CD4-positive, alpha-beta memory T cell (primary cell): ENCODE measurements at places on chromosomes 3 and 15.

DNA sequence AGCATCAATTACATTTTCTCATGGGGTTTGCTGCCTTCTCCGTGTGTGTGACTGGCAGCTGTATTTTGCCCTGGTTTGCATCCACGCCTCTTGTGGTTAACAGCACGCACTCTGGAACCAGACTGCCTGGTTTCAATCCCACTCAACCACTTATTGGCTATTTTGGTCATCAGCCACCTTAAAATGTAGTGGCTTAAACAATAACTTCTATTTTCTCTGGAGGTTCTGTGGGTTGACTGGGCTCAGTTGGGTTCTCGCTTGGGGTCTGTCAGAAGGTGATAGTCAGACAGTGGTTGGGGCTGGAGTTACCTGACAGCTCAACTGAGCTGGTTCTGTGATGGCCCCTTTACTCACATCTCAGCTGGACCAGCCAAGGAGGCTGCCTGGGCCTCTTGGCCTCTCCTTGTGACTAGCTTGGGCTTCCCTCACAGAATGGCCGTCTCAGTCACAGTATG, 36.8 kb downstream of the EHD4 start:
- no peak for DNase-seq

DNA sequence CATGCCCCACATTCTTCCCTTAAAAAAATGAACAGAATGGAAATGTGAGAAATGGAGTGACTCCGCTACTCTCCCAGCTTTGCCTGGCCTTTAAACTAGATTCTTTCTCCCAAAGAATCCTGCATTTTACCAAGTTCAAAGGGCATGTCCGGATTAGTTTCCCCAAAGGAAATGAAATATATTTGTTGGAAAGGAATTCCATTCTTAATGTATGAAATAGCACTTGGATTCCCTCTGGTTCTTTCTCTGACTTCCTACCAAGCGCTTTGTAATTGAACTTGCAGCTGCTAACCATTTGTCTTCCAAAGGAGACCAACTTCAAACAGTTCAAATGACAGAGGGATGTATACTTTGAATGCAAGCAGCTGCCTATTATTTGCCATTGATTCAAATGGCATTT, 18.9 kb downstream of the MAP2K1 start:
- no peak for DNase-seq

DNA sequence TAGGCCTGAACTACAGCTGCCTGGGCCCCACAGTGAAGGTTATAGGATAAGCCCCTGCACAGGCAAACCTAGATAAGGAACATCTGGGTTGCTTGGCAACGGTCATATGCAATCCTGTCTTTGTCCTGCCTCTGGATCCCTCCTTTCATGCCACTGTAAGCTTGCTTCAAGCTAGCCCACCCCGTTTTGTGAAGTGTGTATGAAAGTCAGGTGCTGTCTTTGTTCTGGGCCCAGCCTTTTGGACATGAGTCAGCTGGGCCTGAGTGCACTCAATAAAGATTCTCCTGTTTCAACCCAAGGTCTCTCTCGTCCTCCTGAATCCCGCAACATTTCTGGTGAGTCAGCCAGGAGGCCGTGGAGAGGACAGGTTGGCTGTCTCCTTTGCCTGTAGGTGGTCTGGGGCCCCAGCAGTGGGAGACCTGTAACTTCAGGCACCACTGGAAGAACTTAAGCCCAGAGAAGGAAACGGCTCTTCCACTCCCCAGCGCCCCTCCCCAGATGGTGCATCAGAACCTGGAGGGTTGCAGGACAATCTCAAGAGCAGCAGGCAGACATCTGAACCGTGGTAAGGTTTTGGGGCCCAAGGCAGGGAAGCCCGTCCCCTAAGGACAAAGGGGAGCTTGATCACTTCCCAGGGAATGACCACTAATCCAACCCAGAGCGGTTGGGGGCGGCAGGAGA, 8.3 kb upstream of the SLC9C1 start:
- DNase-seq: no peak

GRCh38 chr3:27976933-27977332, 254.8 kb upstream of the EOMES start:
- no peak for DNase-seq

GRCh38 chr15:61049028-61049427, 180.1 kb downstream of the RORA start:
- no peak for DNase-seq

GRCh38 chr3:161050935-161051334, 54.2 kb downstream of the B3GALNT1 start:
- no peak for DNase-seq

DNA sequence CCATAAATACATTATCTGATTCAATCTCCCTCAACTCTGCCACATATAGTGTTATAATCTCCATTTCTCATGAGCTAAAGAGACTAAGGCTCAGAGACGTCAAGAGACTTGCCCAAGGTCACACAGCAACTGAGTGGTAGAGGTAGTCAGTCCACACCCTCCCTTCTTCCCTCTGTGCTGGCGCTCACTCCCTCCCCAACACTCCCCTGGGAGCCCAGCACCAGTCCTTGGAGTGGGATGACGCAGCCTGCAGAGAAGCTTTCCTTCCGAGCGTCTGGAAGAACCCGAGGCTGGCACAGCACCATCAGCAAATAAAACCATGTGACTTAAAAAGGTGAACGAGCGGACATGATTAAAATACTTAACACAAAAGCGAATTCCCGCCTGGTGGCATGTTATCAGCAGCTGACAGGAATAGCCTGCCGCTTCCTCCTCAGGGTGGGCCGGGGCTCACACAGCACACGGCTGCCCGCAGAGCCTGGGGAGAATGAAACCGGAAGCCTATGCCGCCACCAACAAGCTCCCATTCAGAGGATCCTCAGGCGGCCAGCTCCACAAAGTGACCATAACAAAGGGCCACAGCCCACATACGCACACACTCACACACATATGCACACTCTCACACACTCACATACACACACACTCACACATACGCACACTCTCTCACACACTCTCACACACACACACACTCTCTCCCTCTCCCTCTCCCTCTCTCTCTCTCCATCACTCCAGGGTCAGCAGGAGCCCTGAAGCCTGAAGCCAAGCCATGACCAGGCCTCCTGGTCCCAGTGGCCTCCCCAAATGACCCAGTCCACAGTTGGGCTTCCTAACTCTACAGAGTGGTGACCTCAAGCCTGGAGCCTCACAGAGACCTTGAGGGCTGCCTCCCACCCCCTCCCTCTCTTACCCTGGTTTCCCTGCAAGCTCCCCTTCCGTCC, 120.5 kb downstream of the XXYLT1 start:
- no peak for DNase-seq

- DNase-seq: no peak
Observed at GRCh38 chr3:189948724-189949045, 172.0 kb downstream of the P3H2 start.

DNA sequence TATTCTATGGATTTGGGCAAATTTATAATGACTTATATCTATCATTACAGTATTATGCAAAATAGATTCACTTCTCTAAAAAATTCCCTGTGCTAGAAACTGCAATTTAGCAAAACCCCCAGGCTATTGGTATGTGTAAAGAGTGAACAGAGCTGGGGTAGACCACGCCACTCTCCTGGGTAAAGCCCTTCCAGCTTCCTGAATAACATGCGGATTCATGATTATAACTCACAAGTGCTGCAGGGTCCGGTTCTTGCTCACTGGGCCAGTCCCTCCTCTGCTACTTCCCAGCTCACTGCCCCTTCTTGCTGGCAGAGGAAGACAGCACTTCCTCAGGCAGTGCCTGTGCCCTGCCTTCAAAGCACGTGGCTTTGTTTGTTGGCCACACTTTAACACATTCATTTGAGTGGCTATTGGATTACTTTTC, 4.1 kb downstream of the CD80 start:
- no peak for DNase-seq

DNA sequence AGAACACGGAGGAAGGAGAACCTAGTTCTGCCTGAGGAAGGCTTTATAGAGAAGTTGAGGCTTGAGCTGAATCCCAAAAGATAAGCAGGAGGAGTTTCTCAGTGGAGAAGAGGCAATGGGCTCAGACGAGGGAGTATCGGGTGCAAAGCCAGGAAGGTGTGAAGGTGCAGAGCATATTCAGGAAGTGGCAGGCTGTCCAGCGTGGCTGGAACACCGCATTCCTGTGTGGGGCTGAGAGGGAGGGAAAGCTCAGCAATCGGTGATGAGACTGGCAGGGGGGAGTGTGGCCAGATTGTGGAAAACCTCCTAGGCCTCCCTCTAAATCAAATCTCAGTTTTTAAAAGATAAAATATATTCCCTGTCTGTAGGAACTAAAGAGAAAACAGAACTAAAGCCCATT, 63.0 kb downstream of the ARHGAP31 start:
- DNase-seq: no peak

DNA sequence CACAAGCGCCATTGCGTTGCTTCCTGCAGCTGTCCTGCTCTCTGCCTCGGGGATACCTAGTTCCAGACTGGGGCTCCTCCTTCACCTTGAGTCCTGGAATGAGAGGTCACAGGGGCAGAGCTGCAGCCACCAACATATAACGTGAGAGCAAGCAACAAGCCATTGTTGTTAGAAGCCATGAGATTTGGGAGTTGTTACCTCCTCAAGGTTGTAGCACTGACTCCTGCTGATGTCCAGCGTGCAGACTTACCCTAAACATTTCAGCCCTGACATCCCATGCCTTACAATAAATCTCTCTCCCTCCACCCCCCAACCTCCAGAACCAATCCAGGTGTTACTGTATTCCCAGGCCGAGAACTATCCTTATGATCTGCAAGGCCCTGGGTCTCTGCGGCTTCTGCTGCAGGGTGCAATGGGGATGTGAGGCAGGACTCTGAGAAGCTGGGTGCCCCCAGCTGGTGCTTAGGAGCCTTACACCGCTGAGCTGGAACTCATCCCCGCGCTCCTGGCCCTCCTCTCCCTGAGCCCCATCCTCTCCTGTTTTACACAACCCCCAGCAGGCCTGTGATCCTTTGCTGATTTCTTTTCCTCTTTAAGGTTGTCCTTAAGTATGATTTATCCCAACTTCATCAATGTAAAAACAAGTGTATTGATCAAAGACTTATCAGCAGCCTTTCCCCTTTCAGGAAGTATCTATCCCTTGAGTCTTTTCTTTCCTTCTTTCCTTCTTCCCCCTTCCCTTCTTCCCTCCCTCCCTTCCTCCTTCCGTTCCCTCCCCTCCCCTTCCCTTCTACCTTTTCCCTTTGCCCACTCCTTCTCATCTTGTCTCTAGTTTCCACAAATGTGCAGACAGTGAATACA, 84.2 kb upstream of the ABHD2 start:
- DNase-seq: no peak
